Endothelial cell of umbilical vein (primary cell): ENCODE measurements at places on chromosomes 6 and 20. TPM values are rescaled to one million over a fixed set of nuclear protein-coding genes. Genes with fewer than 3 reads are reported as not detected.

- no peaks in the 10 kb centered on the region for H3K27me3 ChIP-seq
- no peak for DNase-seq
- H3K4me1 ChIP-seq = no peaks in the 10 kb centered on the region
- H3K4me3 ChIP-seq = no peak overlapping the region
Measured at GRCh38 chr20:17951323-17951722, 17.3 kb downstream of the SNX5 start.

GRCh38 chr6:124956018-124956417, 6.2 kb upstream of the RNF217 start:
- H3K4me3 ChIP-seq = no peak overlapping the region
- DNase-seq = no peak
- H3K27ac ChIP-seq = no peak overlapping the region

DNA sequence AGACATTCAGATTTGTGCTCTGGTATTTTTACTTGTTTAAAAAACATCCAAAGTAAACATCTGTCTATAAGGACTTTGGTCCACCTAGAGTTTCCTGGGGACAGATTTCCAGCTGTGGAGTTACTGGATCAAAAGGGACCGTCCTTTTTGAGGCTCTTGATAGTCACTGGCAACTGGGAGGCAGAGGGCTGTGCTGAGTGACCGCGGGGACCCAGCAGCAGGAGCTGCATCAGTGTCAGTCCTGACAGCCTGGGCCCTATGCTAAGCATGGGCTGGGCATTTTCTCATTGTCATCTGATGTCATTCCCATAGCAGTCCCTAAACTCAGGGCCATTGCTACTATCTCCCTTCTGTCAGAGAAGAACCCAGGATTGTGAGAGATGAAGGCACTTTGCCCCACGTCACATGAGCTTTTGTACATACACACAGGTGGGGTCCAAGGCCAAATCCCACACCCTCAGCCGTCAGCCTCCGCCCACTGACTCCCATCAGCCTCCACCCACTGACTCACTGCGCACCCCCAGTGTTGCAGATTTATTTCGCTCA, 293.8 kb downstream of the TAF4 start:
- H3K4me1 ChIP-seq = no peaks in the 10 kb centered on the region
- H3K27me3 ChIP-seq = no peaks in the 10 kb centered on the region
- H3K36me3 ChIP-seq = no peaks in the 10 kb centered on the region
- no peak for DNase-seq
- no peak overlapping the region for H3K27ac ChIP-seq

- H3K4me1 ChIP-seq = no peaks in the 10 kb centered on the region
- no peaks in the 10 kb centered on the region for H3K27me3 ChIP-seq
- H3K36me3 ChIP-seq = no peaks in the 10 kb centered on the region
- H3K4me3 ChIP-seq = no peak overlapping the region
Measured at GRCh38 chr6:169967687-169968086, 216.3 kb downstream of the ERMARD start.

Gene HLA-DRB1
- polyA plus RNA-seq = not detected in 2 replicates

Gene C20orf96
- polyA plus RNA-seq = 17.2 and 17.7 TPM in 2 replicates
